Thyroid gland (tissue), 4 donors: ENCODE measurements at places on chromosomes 16 and 17.

- no peak overlapping the region for H3K4me3 ChIP-seq
- DNase-seq = no peak
- H3K27ac ChIP-seq = no peak overlapping the region
- H3K27me3 ChIP-seq = no peaks in the 10 kb centered on the region
These were observed 80.2 kb downstream of the CACNG1 start for GRCh38 chr17:67124450-67125148.

- no peaks in the 10 kb centered on the region for H3K36me3 ChIP-seq
- H3K27ac ChIP-seq = no peak overlapping the region
- H3K4me1 ChIP-seq = no peaks in the 10 kb centered on the region
- no peak overlapping the region for H3K4me3 ChIP-seq
- H3K27me3 ChIP-seq = no peaks in the 10 kb centered on the region
These were observed 12.0 kb upstream of the MEOX1 start for GRCh38 chr17:43673516-43674323.

GRCh38 chr16:70563636-70564035 lies 40.0 kb downstream of the SF3B3 start:
- H3K36me3 ChIP-seq = peaks cover 98% of the 10 kb centered on the region
- H3K27ac ChIP-seq = peak overlapping the region; percentile 1
- no peaks in the 10 kb centered on the region for H3K4me1 ChIP-seq
- no peak for DNase-seq
- no peaks in the 10 kb centered on the region for H3K27me3 ChIP-seq

DNA sequence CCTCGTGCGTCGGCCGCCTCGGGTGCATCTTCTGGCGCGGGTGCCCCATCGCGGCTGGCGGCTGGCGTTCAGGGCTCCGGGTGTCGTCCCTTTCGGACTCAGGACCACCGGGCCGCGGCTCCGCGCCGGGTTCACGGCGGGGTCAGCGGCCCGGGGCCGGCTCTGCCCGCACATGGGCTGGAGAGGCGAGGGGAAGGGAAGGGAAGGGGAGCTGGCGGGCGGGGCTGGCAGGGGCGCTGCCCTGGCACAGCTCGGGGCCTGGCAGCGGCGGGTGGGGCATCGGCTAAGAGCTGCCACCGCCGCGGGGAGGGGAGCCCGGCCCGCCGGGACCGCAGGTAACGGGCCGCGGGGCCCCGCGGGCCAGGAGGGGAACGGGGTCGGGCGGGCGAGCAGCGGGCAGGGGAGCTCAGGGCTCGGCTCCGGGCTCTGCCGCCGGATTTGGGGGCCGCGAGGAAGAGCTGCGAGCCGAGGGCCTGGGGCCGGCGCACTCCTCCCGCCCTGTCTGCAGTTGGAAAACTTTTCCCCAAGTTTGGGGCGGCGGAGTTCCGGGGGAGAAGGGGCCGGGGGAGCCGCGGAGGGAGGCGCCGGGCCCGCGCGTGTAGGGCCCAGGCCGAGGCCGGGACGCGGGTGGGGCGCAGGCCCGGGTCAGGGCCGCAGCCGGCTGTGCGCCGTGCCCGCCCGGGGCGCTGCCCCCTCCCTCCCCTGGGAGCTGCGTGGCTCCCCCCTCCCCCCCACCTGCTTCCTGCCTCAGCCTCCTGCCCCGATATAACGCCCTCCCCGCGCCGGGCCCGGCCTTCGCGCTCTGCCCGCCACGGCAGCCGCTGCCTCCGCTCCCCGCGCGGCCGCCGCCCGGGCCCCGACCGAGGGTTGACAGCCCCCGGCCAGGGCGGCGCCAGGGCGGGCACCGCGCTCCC lies 646 bp downstream of the HIC1 start:
- no peak for DNase-seq
- H3K4me3 ChIP-seq = peak overlapping the region; percentile 58
- H3K27ac ChIP-seq = peak overlapping the region; percentile 91
- peaks cover 21% of the 10 kb centered on the region for H3K4me1 ChIP-seq
- peaks cover 6% of the 10 kb centered on the region for H3K36me3 ChIP-seq
- H3K27me3 ChIP-seq = peaks cover 5% of the 10 kb centered on the region

GRCh38 chr17:50527949-50528474 lies 4.5 kb upstream of the EPN3 start:
- no peak overlapping the region for H3K4me3 ChIP-seq
- H3K36me3 ChIP-seq = no peaks in the 10 kb centered on the region
- peak overlapping the region; percentile 47 for H3K27ac ChIP-seq
- no peak for DNase-seq
- no peaks in the 10 kb centered on the region for H3K27me3 ChIP-seq
